Chondrocyte (in vitro differentiated cells): ENCODE measurements at places on chromosomes 5 and 9. TPM values are rescaled to one million over a fixed set of nuclear protein-coding genes. Genes with fewer than 3 reads are reported as not detected.

The SELENOP gene
- total RNA-seq: 0.20 to 18.9 TPM (median 0.33 TPM) in 3 replicates

GRCh38 chr5:100708645-100709171 is 173.5 kb downstream of the FAM174A start:
- no peak overlapping the region for H3K4me3 ChIP-seq
- H3K27ac ChIP-seq: no peak overlapping the region
- H3K36me3 ChIP-seq: no peaks in the 10 kb centered on the region
- no peaks in the 10 kb centered on the region for H3K4me1 ChIP-seq
- H3K27me3 ChIP-seq: peaks cover 11% of the 10 kb centered on the region

- H3K4me3 ChIP-seq: no peak overlapping the region
- peaks cover 34% of the 10 kb centered on the region for H3K36me3 ChIP-seq
- no peak for DNase-seq
- H3K4me1 ChIP-seq: no peaks in the 10 kb centered on the region
- H3K27ac ChIP-seq: no peak overlapping the region
Measured at GRCh38 chr9:100190339-100190738, 91.3 kb downstream of the INVS start.

DNA sequence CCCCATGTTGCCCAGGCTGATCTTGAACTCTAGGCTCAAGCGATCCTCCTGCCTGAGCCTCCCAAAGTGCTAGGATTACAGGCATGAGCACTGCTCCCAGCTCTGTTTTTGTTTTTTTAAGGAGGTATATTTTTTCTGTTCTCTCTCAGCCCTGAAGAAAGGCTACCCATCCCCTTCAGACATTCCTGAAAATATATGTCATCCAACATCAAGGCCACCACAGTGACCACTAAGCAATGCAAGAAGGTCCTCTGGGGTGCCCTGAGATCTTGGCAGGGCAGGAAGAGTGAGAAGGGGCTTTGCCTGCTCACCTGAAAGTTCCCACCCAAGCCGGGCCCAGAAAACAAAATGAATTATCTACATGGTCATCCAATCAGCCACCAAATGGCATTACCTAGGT is 47.8 kb upstream of the IL17B start:
- H3K27ac ChIP-seq: peak overlapping the region; percentile 96
- peaks cover 70% of the 10 kb centered on the region for H3K36me3 ChIP-seq
- no peak overlapping the region for H3K4me3 ChIP-seq
- peaks cover 82% of the 10 kb centered on the region for H3K4me1 ChIP-seq

DNA sequence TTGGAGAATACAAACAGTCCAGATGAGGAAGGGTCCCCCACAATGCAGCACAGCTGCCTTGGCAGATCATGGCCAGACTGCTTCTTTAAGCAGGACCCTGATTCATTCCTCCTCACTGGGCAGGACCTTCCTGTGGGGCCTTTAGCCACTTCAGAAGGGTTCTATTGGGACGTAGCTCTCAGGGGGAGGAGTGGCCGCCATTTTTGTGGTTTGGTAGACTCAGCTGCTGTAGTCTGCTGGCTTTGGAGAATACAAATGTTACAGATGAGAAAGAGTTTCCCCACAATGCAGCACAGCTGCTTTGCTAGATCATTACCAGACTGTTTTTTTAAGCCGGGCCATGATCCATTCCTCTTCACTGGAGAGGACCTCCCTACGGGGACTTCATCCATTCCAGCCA is 57.4 kb downstream of the TMEM38B start:
- no peak for DNase-seq
- peaks cover 20% of the 10 kb centered on the region for H3K36me3 ChIP-seq
- H3K27me3 ChIP-seq: no peaks in the 10 kb centered on the region
- H3K27ac ChIP-seq: no peak overlapping the region
